ENCODE measurements at places on chromosomes 2 and 18.

GRCh38 chr18:6054256-6054842 is 159.0 kb upstream of the TMEM200C start:
- no peak for DNase-seq

GRCh38 chr2:229237270-229237669 is 33.8 kb downstream of the PID1 start:
- no peak for DNase-seq

- DNase-seq, result no peak
Measured at GRCh38 chr2:126723281-126723815, 67.4 kb downstream of the GYPC start.

- no peak for DNase-seq
Measured at GRCh38 chr2:193153576-193153975, 958.8 kb upstream of the TMEFF2 start.

DNA sequence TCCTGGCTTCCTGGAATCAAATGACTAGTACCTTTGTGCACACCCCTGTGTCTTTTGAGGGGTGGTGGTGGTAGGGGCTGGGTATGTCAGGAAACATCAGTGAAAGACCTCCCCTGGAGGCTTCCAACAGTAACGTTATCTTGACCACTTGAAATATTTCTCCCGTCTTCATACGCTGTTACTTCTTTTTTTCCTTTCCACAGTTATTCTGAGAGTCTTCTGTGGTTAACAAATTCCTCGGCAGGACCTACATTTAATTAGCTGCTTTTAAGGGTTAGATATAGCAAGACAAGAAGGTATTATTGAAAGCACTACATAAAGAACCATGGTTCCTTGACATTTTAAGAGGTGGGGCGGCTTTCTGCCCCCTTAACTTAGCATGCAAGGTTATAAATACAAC is 34.6 kb downstream of the UGP2 start:
- DNase-seq, result no peak

Data from uterus (tissue), 4 donors.